ENCODE measurements at places on chromosomes 16 and 17. TPM values are rescaled to one million over a fixed set of nuclear protein-coding genes. Genes with fewer than 3 reads are reported as not detected.

Gene MYH1
- not detected for total RNA-seq

Gene TNP2
- total RNA-seq, result not detected

Gene CRYBA1
- not detected for total RNA-seq

Gene EVPLL
- total RNA-seq, result 19.9 TPM

Gene GRB7
- 85.3 TPM for total RNA-seq

Gene RILP
- 18.2 TPM for total RNA-seq

Gene NDUFAB1
- 59.7 TPM for total RNA-seq

- no peak for DNase-seq
Observed at GRCh38 chr17:19497624-19498023, 36.0 kb upstream of the SLC47A1 start.

GRCh38 chr16:20849589-20850390 is 43.5 kb downstream of the REXO5 start:
- peak; percentile 75 for DNase-seq

GRCh38 chr17:14197586-14197985 is 39.1 kb downstream of the CDRT15 start:
- DNase-seq, result no peak

DNA sequence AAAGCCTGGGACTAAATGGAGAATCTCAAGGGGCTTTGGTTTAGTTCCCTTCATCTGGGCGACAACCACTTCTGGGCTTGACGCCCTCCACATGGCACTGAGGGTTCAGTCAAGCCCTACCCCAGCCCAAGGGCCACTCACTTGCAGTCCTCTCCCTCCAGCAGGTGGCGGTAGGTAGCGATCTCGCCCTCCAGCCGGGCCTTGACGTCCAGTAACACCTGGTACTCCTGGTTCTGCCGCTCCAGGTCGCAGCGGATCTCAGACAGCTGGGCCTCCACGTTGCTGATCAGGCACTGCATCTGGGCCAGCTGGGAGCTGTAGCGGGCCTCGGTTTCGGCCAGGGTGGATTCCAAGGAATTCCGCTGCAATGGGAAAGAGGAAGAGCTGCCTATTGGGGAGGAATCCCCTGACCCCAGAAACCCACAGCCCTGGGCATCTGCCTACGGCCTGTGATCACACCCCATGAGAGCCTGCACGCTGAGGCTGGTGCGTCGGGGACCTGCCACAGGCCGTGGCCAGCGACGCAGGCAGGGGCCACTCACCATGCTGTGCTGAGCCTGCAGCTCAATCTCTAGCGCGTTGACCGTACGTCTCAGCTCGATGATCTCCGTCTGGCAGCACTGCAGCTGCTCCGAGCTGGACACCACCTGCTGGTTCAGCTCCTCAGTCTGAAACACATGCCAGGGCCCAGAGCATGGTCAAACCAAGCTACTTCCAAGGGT is 2.7 kb downstream of the KRT36 start:
- DNase-seq, result no peak

GRCh38 chr16:76696876-76697275 is 419.7 kb downstream of the CNTNAP4 start:
- DNase-seq, result no peak

DNA sequence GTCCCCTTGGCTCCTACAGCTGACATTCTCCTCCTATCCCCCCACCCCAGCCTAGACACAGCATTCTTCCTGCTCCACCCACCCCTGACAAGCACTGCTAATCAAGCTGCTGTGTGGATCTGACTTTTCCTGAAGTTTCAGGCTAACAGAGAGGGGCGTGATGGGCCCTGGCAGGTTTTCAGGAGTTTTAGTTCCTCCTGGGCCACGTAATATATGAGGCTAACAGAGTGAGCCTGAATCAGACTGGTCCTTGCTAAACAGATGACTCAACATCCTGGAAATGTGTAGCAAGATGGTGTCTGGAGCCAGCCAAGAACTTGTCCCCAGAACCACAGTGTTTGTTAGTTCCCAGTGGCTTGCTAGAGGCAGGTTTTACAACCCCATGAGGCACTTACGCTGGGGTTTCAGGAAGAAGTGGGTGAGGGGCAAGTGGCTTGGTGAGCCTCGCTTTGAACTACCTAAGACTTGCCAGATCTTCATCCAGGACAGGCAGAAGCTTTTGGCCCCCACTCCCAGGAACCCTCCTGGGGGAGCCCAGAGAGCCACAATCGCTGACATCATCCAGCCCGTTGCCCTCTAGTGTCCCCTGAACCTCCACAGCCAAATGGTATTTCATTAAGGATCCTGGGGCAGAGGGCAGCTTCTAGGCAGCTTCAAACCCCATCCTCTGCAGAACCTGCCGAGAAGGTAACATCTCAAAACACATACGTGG is 15.9 kb downstream of the TMEM92 start:
- peak; percentile 96 for DNase-seq

DNA sequence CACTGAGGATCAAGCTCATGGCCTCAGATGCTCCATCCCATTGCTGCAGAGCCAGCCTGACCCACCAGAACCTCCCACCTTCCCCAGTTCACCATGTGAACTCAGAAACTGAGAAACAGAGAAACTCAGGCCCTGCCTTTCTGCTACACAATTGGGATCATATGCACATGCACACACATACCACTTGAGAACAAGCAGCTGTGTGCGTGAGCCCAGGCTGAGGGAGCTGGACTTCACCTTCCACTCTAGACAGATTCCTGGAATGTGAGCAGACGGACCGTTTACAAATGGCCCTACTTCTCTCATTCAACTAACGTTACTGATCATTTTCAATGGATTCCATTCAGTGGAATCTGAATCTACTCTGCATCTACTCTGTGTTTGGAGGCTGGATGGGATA is 1.7 kb upstream of the SPEM2 start:
- no peak for DNase-seq

- DNase-seq, result no peak
Observed at GRCh38 chr17:82372249-82373071, 895 bp downstream of the UTS2R start.

DNA sequence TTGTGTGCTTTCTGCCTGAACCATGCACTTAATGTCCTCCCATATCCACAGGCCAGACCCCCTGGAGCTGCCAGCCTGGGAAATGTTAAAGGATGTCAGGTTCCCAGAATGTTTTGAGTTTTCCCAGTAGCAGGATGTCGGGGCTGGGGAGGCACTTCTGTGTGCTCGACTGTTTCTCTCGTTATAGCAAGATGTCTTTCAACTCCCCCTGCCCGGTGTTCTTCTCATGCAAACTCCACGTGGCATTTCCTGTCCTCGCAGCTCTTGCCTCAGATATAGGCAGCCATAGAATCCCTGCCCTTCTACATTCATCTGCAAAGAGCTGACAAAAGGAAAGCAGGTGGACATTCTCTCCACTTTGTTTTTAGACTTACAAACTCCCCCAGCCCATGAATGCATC is 457.2 kb upstream of the CDH11 start:
- no peak for DNase-seq

DNA sequence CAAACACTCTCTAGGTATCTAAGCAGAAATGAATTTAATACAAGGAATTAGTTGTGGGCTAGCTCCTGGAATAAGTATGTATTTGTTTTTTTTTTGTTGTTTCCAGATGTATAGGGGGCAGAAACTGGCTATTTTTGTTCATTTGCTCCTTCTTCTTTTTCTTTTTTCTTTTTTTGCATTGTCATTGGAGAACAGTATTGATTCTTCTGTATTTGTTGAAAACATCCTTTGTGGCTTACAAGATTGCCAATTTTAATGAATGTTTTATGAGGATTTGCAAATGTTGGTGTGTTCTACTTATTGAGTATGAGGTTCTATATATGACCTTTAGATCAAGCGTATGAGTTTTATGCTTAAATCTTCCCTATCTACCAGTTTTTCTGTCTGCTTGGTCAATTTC is 5.6 kb upstream of the PCTP start:
- DNase-seq, result no peak

- no peak for DNase-seq
Observed at GRCh38 chr16:69381231-69381630, 4.6 kb downstream of the TERF2 start.

GRCh38 chr16:31696968-31697743 is 169.5 kb downstream of the AHSP start:
- DNase-seq, result no peak

DNA sequence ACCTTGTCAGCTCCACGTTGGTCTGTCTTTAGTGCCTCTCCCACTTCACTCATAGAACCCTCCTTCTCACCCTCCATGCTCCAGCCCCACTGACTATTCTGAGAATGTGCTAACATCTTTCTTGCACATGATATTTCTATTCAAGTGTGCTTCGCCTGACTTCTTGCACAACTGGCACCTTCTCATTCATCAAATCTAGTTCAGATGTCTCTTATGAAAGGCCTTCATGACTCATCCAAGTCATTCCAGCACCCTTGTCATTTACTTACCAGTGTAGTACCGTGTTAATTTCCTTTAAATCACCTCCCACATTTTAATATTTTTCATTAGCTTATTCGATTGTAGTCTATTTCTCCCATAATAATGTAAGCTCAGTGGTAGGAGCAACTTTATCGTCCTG is 197.8 kb upstream of the PIRT start:
- no peak for DNase-seq

DNA sequence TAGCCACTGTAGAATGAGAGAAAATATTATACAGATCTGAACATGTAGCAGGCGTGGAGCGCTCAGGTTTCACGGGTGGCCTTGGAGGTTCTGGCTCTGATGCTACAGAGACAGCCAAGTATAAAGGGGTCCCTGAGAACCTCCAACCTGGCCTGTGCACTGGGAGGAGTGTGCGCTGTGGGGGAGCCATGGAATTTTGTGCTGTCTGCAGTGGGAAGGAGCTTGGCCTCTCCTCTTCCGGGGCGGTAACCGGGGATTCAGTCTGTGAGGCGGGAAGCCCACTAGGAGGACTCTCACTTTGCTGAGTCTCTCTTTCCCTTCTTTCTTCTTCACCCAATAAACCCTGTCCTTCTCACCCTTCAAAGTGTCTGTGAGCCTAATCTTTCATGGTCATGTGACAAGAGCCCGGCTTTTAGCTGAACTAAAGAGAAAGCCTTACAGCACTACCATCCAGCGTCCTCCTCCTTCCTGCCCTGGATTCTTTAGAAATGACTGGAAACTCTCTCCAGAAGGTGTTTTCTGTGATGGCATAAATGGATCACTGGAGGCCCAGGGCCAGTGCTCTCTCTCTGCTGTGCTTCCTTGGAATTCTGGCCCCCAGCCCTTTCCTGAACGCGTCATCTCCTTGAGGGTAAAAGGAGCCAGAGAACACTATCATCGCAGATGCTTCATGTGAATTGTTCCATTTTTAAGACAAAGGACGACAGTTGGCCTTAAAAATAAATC is 232.1 kb upstream of the CACNG5 start:
- no peak for DNase-seq

GRCh38 chr17:21360048-21360447 is 16.1 kb upstream of the KCNJ12 start:
- no peak for DNase-seq

- DNase-seq, result peak; percentile 25
Observed at GRCh38 chr16:81956213-81956948, 54.9 kb downstream of the SDR42E1 start.

- DNase-seq, result no peak
Observed at GRCh38 chr16:20903116-20903898, 2.7 kb downstream of the LYRM1 start.

- peak; percentile 63 for DNase-seq
Observed at GRCh38 chr16:11407047-11407982, 62.1 kb downstream of the RMI2 start.

DNA sequence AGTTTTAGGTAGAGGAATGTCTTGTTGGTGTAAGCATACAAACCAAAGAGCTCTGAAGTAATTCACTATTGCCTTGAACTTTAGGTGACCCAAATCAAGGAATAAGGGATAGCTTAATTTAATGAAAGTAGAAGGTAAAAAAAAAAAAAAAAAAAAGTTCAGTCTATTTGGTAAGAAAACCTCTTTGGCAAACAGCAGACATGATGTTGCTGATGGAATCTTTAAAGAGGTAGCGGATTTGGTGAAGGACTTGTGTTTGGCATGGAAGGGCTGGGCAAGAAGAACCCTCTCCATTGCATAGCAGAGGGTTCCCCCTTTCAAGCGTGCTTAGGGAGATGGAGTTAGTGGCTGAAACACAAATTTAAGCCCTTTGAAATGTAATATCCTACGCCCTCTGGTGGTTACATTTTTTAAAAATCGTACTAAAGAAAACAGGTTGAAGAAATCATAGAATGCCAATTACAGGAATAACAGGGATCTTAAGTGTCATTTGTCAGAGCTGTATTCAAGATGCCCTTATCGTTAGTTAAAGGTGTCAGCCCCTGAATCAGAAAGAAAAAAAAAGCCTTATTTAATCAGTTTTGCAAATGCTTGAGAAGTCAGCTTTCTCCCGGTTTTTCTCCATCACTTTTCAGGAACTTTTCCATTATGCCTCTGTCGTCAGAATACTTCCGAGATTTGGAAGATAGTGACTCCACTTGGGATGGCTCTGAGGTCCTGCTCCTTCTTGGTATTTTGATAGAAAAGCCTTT is 383.1 kb downstream of the KCNJ2 start:
- DNase-seq, result no peak

All from lower leg skin (tissue), 4 donors.